ENCODE measurements at places on chromosomes 2 and 18.

DNA sequence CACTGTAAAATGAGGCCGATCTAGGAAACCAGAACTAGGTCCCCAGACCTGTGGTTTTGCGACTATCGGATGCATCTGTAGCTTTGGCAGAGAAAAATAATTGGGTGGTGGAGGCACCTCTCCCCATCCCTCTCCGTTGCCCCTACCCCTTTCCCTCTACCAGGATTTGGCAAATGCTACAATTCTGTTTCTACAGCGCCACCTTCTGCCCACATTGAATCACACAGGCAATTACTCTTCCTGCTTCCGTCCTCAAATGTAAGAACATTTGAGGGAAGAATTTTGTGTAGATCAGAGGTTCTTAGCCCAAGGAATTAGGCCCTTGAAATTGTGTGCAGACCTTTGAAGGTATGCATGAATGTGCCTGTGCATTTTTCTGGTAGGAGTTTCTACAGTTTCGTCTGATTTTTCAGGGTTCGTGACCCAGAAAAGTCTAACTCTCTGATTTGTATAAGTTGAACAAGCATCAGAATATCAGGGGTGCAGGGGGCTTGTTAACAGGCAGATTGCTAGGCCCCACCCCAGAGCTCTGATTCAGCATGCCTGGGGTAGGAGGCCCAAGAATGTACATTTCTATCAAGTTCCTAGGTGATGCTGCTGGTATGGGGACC, 11.2 kb downstream of the ATP6V1B1 start:
- DNase-seq: peak; percentile 18

DNA sequence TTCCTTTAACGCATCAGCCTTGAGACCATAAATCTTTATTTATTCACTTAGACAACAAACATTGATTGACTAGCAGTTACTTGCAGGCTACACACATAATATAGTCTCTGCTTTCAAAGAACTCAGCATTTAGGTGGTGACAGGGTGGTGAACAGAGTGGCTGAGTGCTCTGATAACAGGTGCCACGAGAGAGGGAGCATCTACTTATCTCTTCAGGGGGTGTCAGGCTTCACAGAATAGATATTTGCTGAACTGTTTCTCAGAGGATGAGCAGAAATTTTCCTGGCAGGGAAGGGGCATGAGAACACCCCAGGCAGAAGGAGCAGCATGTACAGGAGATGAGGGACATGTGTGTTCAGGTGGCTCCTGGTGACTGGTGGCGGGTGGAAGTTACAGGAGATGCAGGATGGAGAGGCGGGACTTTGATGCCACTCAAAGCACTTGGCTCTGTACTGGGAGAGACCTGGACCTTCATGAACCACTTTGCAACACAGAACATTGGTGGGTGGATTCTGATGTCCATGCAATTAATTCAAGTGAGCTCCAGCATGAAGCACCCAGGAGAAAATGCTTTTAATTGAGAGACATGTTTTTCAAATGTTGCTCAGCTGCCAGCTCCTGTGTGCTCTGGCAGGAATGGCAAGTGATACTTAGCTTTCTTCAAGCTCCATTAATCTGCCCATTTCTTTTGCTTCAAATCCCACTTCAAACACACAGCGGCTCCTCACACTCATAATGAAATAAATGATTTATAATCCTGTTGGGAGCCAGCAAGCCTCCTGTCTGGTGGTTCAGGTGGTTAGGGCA, 248.9 kb downstream of the MYCN start:
- no peak for DNase-seq

GRCh38 chr2:11824901-11825828, 78.7 kb downstream of the LPIN1 start:
- no peak for DNase-seq

DNA sequence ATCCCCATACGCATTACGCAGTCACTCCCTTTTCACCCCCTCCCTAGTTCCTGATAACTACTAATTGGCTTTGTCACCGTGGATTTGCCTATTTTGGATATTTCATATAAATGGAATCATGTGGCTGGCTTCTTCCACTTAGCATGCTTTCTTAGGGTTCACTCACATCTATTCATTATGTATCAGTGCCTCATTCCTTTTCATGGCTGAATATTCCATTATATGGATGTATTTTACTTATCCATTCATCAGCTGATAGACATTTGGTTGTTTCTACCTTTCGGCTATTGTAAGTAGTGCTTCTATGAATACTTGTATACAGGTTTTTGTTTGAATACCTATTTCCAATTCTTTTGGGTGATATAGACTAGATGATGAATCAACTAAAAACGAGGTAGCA, 4.9 kb downstream of the ATP5MC3 start:
- no peak for DNase-seq

GRCh38 chr18:58862851-58863538, 1.7 kb upstream of the ZNF532 start:
- DNase-seq: no peak

GRCh38 chr2:160581448-160581847, 87.8 kb upstream of the RBMS1 start:
- DNase-seq: no peak

DNA sequence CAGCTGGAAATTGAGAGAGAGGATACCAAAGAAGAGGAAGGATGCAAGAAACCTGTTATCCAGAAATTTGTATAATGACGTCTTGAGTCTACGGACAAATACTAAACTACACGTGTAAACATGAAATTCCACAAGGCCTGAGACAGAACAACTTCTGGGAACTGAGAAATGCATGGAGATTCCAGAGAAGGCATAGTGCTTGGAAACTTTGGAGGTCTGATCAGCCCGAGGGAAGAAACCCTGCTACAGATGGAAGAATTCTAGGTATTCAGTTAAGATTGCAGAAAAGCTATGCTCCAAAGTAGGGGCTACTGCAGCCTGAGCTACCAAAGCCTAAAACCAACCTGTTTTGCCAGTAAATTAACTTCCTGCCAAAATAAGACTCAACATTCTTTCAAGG, 120.4 kb downstream of the PDCL3 start:
- DNase-seq: no peak

GRCh38 chr18:23131693-23132319, 3.5 kb upstream of the CABLES1 start:
- DNase-seq: peak; percentile 35

GRCh38 chr18:77316641-77317040, 67.0 kb downstream of the GALR1 start:
- DNase-seq: no peak
